ENCODE measurements at places on chromosomes 1 and 21.

DNA sequence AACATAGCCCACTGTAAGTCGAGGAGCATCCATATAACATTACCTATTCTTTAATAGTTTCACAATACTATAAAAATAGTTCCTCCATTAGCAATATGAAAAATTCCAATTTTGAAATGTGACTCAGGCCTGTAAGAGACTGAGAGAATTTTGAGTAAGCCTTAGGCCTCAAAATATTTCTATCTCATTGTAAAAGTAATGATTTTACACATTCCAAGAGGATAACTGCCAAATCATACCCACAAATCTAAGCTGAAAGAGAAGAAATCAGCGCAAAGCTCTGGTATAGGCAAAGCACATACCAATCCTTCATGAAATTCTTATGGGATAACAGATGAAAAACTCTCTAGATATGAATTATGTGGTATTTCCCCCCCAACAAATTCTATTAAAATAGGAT, 144.1 kb downstream of the CDC42BPA start:
- no peak for DNase-seq

GRCh38 chr1:11215381-11216005, 26.3 kb downstream of the ANGPTL7 start:
- no peak for DNase-seq

DNA sequence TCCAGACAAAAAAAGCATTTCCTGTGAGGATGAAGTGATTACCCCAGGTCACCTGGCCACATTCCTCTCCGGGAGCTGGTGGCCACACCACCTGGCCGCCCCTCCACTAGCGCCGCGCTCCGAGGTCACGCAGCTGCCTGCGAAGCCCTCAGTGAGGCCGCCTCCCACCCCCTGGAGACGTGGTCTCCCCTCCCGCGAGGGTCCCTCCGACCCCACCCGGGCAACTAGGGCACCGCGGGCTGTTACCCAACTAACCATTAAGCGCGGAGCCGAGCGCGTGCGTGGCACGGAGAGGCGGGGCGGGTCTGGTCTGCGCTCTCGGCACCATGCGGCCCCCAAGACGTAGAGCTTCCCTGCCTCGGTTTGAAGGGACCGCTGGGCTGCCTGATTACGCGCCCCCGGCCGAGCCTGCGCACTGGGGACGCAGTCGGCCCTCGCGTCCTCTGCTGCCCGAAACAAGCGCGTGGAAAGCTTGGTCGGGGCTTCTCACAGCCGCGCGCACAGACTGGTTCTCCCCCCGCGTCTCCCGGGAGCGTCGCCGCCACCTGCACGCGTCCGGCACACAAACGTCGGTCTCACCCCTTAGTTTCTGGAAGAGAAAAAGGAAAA, 106.5 kb downstream of the SLC16A1 start:
- DNase-seq = no peak

DNA sequence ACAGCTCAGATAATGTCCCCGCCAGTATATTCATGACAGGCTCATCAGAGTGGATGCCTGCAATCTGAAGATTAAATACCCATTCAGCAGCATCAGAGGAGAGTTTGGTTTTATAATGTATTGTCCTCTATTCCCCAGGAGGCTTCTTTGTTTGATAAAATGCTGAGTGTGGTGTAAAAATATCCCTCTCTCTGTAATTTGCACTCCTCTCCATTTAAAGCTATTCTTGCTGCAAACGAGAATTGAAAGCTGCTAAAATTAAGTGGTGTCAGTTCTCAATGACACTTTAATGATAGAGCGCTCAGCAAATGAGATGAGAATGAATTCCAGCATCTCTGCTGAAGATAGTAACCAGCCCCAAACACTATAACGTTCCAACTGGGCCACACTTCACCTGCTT, 205.7 kb upstream of the RRP15 start:
- no peak for DNase-seq

GRCh38 chr1:164155347-164155746, 403.6 kb upstream of the PBX1 start:
- no peak for DNase-seq

DNA sequence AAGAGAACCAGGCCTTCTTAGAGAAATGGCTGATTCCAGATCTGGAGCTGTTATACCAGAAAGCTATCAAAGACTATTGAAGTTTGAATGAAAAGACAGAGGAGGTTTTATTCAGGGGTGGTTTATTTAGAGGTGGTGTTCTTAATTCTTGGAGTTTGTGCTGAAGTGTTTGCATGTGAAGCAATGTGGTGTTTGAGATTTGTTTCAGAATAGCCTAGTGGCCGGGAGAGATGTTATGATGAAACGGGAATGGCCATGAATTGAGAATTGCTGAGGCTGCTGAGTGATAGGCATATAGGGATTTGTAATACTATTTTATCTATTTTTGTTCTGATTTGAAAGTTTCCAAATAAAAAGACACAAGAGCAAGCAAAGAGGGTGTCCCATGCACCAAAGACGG, 10.5 kb upstream of the SHE start:
- DNase-seq = no peak

- no peak for DNase-seq
These were observed 129.3 kb downstream of the CACHD1 start for GRCh38 chr1:64599242-64599641.

- no peak for DNase-seq
These were observed 162.0 kb upstream of the C21orf91 start for GRCh38 chr21:17981060-17981740.

GRCh38 chr1:207742850-207743555, 8.9 kb upstream of the CD46 start:
- no peak for DNase-seq

- no peak for DNase-seq
These were observed 95.1 kb downstream of the PRRX1 start for GRCh38 chr1:170758992-170759391.

- no peak for DNase-seq
These were observed 37.5 kb downstream of the SPTA1 start for GRCh38 chr1:158649052-158649451.

DNA sequence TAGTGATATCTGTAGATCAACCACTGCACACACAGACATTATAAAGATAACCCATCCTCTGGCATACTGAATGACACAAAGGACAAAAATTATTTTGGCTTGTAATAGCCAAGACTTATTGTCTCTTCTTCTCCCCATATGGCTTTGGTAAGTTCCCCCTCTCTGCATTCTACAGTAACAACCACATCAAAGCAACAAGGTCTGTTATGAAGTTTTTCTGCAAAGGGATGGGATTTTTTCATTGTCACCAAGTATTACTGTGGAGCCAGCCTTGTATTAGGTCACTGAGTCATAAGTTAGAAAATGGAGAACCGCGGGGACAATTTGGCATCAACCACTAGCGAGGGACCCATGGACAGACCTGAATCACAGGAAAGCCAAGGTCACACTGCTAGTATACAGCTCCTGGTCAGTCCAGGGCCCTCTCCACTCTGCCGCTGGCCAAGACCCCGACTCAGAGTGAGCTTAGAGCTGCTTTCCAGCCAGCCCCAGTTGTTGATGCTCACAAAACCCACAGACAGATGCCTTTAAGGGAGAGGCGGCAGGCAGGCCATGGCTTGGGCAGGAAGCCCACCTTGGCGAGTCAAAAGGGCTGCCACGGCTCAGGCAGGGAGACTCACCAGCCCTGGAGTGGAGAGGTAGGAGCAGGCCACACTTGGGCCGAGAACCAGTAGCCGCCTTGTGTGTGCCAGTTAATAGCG, 6.0 kb downstream of the PABPC4 start:
- no peak for DNase-seq

- no peak for DNase-seq
These were observed 21.9 kb downstream of the NFIA start for GRCh38 chr1:61104220-61104671.
